Midbrain (tissue), 1 donor: ENCODE measurements at places on chromosomes 1 and 21.

DNA sequence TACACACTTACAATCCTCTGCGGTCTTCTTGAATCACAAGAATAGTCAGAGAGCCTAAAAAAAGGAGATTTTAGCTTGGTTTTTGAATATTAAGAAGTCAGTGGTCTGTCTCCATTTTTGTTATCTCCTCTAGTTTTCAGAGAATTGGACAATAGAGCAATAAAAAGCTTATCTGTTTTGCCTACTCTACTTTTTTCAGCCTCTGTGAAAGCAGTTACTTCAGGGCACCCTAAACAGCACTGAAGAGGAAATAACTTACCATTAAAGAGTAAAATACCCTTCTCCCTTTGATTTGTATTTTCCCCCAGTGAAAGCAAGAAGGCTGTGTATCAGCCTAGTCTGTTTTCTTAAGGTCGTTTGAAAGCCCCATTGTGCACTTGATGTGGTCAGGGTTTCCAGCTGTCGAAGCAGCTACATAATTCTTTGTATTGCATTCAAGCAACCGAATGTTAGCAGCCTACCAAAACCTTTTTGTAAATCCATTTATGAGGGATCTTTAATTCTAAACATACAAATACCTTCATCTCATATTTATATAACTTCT lies 1.0 kb downstream of the NTMT2 start:
- DNase-seq: no peak

DNA sequence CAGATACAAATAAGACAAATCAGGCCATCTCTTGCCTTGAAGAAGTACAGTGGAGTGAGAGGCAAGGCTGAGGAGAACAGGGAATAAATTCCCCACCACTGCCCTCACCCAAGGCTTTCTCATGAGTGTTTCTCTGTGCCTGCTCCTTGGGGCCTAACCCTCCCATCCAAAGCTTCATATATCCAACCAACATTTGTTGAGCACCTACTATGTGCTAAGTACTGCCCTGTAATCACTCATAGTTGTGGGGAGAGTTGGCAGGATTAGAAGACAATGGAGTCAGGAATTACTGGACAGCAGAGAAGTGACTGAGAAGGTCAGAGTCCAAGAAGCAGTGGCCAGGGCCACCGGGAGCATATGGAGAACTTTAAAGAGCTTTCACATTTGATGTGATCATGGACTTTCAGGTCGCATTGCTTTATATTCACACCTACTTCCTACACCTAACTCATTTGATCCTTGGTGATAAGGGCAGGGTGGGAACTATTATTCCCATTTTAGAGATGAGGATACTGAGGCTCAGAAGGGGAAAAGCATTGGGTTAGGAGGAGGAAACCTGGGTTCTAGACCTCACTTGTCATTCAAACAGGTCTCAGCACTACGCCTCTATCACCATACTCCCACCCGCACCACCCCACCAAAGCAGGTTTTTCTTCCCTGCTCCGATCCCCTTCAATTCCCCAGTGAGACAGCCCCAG lies 6.4 kb downstream of the PLEKHA6 start:
- no peak for DNase-seq

- DNase-seq: no peak
These were observed 49.0 kb upstream of the NADK start for GRCh38 chr1:1827089-1827848.

DNA sequence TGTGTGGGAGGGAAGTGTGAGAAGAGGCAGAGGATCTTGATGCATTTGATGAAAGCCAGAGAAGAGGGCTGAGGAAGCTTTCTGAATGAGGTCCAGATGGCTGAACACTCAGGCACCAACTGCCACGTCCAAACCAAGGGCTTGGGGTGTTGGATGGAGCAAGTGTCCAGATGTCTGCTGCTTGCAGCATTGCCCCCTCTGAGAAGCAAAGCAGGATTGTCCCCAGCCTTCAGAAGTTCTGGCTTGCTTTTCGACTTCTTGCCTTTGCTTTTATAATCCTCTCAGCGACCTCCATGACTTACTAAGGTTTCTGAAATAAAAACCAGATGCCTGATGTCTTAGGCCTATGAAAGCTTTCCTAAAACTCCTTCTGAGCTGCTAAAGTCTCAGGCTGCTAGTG lies 182.5 kb downstream of the HUNK start:
- no peak for DNase-seq

DNA sequence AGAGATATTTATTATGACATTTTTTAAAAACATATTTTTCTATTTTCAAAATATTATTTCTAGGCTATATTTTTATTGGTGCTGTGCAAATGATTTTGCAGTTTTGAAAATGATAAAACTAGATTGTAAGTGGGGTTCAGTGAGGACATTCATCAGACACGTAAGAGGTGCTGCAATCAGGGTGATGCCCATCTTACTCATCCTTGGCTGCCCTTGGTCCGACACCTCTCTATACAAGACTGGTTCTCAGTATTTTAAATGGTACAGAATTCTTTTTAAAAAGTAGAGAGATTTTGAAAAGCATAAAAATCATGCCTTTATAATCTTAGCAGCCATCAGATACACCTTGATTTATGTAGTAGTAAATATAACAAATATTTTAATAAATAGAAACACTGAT lies 24.0 kb downstream of the HENMT1 start:
- DNase-seq: no peak

GRCh38 chr1:229089586-229090208 lies 181.2 kb upstream of the RAB4A start:
- DNase-seq: no peak
